ENCODE measurements at places on chromosomes 6 and 20. TPM values are rescaled to one million over a fixed set of nuclear protein-coding genes. Genes with fewer than 3 reads are reported as not detected.

DNA sequence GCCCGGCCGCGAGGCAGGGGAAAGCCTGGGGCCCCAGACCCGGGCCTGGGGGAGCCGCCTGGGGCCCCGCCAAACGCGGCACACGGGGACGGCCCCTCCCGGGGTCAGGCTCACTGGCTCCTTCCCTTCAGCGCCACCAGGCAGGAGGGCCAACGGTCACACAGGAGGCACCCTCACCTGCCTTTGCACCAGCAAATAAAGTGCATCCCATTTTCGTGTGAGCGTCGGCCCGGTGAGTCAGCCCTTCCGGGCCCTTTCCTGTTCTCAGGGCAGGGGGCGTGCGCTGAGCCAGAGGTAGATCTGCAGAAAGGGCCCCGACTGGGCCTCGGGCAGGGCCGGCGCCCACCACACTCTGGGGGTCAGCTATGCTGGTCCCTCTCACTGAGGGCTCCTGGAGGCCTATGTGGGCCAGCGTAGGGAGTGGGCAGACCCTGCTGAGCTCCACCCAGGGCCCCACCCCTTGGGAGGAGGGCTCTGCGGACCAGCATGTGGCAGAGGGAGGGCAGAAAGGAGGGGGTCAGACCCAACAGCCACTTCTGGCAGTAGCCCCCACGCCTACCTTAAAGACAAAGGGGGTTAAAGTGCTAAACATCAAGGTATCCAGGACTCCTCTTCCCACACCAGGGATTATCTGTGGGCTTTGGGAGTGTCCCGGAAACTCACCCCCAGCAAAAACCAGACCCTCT is 931 bp upstream of the UCKL1 start:
- no peaks in the 10 kb centered on the region for H3K36me3 ChIP-seq
- peak overlapping the region; percentile 99 for H3K4me3 ChIP-seq
- H3K27ac ChIP-seq = peak overlapping the region; percentile 38
- DNase-seq = peak; percentile 70
- H3K4me1 ChIP-seq = peaks cover 6% of the 10 kb centered on the region

Gene TFAP2A
- 0.07 TPM for total RNA-seq

Gene CST4
- not detected for total RNA-seq

Gene NKX2-4
- not detected for total RNA-seq

- no peaks in the 10 kb centered on the region for H3K36me3 ChIP-seq
- peak overlapping the region; percentile 55 for H3K4me3 ChIP-seq
- H3K27ac ChIP-seq = peak overlapping the region; percentile 56
Measured at GRCh38 chr6:28982476-28983266, 22.4 kb downstream of the ZNF311 start.

Gene HLA-DRA
- 21.2 TPM for total RNA-seq
